Hematopoietic multipotent progenitor cell (in vitro differentiated cells): ENCODE measurements at places on chromosomes 7 and 10. TPM values are rescaled to one million over a fixed set of nuclear protein-coding genes. Genes with fewer than 3 reads are reported as not detected.

DNA sequence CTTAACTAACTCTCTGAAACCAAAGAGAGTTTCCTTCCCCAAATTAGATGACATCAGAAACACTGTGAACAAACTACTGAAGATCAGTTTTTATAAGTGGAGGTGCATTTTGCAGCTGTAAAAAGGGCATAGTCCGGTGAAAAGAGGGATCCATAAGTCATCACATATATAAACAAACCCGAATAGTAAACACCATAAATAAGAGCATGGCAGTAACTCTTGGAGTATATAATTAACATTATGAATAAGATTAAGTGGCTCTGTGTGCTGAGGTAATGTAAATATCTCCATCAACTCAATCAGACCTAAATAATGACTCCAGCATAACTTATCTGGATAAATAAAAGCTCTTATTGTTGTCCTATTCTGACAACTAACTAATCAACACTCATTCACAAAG, 43.0 kb upstream of the SHTN1 start:
- DNase-seq: no peak

DNA sequence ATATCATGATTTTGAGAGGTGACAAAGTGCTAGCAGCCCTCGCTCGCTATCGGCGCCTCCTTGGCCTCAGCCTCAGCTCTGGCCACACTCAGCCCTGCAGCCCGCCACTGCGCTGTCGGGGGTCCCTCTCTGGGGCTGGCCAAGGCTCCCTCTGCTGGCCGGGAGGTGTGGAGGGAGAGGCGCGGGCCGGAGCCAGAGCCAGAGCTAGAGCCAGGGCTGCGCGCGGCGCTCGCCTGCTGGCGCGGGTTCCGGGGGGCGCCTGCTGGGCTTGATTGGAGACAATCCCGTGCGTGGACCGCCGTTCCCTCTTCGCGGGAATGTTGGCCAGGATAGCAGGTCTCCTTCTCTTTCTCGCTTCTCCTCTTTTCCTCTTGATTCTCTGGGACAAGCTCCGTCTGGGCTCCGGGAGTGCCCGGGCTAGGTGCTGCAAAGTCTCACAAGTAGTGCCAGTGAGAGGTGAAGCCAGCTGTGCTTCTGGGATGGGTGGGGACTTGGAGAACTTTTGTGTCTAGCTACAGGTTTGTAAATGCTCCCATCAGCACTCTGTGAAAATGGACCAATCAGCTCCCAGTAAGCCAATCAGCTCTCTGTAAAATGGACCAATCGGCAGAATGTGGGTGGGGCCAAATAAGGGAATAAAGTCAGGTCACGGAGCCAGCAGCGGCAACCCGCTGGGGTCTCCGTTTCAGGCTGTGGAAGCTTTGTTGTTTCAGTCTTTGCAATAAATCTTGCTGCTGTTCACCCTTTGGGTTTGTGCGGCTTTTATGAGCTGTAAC, 43.4 kb upstream of the ELMO1 start:
- DNase-seq: no peak

DNA sequence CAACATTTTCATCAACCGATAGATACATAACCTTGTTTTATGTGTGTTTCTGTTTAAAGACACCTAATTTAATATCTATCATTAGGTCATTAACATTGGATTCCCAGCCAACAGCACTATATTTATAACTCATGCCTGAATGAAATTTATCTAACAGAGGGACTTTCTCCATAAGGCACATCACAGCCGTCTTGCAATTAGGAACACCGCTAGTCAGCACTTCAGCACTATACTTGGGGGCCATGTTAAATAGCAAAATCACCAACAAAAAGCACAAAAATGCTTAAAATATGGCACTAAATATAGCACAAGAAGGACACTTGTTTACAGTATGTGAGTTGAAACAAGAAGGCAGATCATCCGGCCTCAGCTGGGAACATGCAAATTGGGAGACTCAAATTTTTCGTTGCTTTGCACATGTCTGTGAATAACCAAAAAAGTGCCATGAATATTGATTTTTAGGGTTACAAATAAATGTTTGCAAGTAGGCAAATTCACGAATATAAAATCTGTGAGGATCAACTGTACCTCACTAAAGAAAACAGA, 51.0 kb downstream of the TLL2 start:
- no peak for DNase-seq

DNA sequence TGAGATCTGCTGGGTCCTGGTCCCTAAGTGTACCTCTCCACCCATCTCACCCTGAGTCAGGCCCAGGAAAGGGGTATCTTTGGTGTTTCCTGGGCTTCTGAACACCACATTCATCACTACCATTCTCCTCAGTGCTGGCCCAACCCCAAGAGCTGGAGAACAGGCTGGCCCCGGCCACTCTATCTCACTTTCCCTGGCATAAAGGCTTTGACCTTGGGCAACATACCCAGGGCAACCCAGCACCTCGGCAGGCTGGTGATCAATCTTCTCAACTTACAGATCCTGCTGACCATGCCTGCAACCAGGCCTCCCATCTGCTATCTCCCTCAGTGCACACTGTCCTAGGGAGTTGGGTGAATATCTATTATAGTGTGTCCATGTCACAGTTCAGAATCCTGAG, 2.1 kb downstream of the VSIR start:
- DNase-seq: no peak

- no peak for DNase-seq
Measured at GRCh38 chr10:12839941-12840611, 161.4 kb downstream of the CCDC3 start.

- DNase-seq: no peak
Measured at GRCh38 chr7:131527456-131527855, 29.0 kb downstream of the PODXL start.

DNA sequence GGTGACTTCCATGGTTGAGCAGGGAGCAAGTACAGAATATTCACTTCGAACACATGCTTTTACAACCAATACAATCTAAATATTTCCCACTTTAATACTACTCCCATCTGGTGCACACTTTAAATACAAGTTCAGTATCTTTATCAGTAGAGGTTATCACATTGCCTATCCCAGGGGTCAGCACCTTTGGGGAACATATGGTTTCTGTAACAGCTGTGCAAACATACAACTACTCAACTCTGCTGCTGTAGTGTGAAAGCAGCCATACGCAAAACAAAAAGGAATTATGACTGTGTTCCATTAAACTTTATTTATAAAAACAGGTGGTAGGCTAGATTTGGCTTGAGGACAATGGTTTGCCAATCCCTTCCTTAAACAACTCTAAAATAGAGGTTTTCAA, 157.5 kb downstream of the XPNPEP1 start:
- DNase-seq: no peak

GRCh38 chr10:60731134-60731885, 47.0 kb upstream of the CDK1 start:
- no peak for DNase-seq

- no peak for DNase-seq
Measured at GRCh38 chr10:127552446-127552845, 3.3 kb downstream of the NPS start.

DNA sequence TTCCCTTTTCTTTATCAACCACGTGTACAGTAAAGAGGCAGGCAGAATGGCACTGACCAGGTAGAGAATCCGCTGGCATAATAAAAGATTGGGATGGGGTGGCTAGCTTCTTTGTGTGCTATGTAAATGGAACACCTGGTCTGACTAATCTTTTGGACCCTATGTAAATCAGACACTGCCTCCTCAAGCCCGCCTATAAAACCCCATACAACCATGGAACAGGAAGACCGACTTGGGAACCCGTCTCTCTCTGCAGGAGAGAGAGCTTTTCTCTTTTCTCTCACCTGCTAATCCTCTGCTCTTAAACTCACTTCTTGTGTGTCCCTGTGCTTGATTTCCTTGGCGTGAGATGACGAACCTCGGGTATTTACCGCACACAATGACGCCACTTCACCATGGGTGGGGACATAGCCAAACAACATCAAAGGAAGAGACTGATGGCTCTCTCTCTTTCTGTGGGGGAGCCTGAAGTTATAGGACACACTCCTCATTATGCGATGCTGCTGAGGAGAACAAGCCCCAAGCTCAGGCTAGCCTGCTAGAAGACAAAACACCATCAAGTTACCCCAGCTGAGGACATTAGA, 94.2 kb downstream of the ARL5B start:
- no peak for DNase-seq

The EPHA1 gene
- total RNA-seq: 6.2 TPM

The INA gene
- not detected for total RNA-seq

The DGKI gene
- under 0.01 TPM for total RNA-seq
